ENCODE measurements at places on chromosomes 4 and X.
A peak's percentile ranks its signal among the peaks of the same experiment; 100 is the strongest.

GRCh38 chr4:113325876-113326615, 276.6 kb downstream of the ANK2 start:
- peak; percentile 46 for DNase-seq

GRCh38 chrX:114038358-114038757, 545.5 kb upstream of the HTR2C start:
- DNase-seq, result no peak

DNA sequence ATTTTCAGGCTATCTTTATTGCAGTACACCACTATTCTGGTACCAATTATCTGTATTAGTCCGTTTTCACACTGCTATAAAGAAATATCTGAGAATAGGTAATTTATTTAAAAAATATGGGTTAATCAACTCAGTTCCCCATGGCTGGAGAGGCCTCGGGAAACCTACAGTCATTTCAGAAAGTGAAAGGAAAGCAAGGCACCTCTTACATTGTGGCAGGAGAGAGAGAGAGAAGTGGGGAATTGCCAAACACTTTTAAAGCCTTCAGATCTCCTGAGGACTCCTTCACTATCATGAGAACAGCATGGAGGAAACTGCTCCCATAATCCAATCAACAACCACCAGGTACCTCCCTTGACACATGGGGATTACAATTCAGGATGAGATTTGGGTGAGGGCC, 54.7 kb downstream of the AMER1 start:
- DNase-seq, result no peak

DNA sequence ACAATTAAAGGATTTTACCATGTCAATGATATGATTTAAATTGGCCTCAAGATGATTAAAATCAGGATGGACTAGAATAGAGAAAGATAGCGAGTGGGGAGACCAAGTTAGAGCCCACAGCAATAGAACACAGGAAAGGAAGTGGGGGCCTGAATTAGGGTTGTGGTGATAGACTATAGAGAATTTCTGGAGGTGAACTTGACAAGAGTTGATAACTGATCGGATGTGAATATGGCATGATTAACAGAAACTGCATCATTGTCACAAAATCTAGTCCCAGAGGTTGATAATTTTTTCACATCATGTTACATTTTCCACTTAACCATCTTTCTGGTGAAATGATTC, 26.3 kb upstream of the TRPC3 start:
- no peak for DNase-seq

- no peak for DNase-seq
Measured at GRCh38 chrX:733961-734360, 103.4 kb downstream of the SHOX start.

- DNase-seq, result no peak
Measured at GRCh38 chr4:84492290-84492689, 6.8 kb downstream of the NKX6-1 start.

GRCh38 chrX:139930916-139931645, 1.8 kb downstream of the ATP11C start:
- peak; percentile 37 for DNase-seq

GRCh38 chrX:45807572-45808425, 607.1 kb upstream of the DIPK2B start:
- no peak for DNase-seq
